ENCODE measurements at places on chromosomes 6 and 20. TPM values are rescaled to one million over a fixed set of nuclear protein-coding genes. Genes with fewer than 3 reads are reported as not detected.

ZNF391 gene
- total RNA-seq: 3.7 TPM

PGC gene
- not detected for total RNA-seq

FOXC1 gene
- total RNA-seq: 10.4 TPM

COL19A1 gene
- total RNA-seq: 14.0 TPM
